CD8-positive, alpha-beta memory T cell (primary cell): ENCODE measurements at places on chromosomes 11 and 22.

- DNase-seq = no peak
These were observed 23.2 kb downstream of the LDLRAD3 start for GRCh38 chr11:35967042-35967441.

DNA sequence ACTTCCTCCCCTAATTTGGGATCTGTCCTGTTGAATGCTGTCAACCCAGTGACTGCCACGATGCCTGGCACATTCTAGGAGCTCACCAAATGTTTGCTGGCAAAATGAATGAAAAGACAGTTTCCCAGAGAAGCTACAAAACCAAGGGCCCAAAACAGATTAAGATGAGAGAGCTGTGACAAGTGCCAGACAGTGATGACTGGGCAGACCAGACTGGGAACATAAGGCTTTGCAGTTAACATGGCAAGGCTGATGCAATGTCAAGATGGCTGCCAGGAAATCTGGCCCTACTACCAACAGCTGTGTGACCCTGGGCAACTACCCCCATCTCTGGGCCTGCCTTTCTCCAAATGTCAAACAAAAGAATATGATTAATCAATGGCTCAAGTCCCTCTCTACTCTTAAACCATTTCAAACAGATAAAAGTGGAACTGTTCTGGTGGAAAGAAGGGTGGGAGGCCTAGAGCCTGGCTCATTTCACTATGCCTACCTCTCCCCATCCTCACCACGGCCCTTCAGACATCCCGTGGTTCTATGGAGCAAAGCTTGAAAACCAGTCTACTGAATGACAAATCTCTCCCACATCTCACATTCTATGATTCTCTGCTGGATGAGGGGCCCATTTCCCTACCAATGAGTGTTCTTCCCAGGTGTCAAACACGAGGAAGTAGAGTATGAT is 12.8 kb downstream of the AP1B1 start:
- DNase-seq = no peak

- no peak for DNase-seq
These were observed 29.0 kb upstream of the CARD16 start for GRCh38 chr11:105074166-105074530.

- no peak for DNase-seq
These were observed 7.7 kb downstream of the CD44 start for GRCh38 chr11:35146711-35147110.

DNA sequence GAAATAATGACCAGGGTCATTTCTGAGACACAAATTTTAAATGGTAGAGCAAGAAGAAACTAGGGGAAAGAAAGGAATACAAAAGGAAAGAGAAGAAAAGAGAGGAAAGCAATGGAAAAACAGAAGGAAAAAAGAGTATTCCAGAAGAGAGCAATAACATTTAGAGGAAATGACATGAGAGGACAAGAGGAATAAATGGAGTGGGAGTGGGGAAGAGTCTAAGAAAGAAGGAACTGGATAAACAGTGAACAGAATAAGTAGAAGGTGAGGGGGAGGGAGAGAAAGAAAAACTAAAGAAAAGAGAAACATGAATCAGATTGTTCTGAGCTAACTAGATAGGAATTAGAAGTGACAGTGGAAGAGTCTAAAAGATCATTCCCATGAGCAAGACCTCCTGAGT is 28.4 kb downstream of the PRDM10 start:
- DNase-seq = no peak

GRCh38 chr11:132846075-132846474 is 686.2 kb downstream of the OPCML start:
- DNase-seq = no peak

GRCh38 chr11:118789501-118790356 is 1.2 kb downstream of the DDX6 start:
- peak; percentile 66 for DNase-seq

DNA sequence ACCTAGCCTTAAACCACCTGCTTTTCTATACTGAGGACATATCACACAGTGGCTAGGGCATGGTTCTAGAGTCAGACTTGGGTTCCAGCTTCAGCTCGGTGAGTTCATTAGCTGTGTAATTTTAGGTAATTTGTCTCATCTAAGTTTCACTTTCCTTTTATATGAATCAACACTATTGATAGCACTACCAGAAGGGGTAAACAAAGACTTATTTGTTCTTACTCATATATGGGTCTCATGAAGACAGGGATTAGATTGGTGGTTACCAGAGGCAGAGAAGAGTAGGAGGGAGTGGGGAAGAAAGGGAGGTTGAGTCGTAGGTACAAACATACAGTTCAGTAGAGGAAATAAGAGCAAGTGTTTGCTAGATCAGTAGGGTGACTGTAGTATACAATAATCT is 924.7 kb downstream of the OPCML start:
- DNase-seq = no peak

GRCh38 chr22:44603767-44604166 is 98.2 kb upstream of the PRR5 start:
- DNase-seq = no peak

- DNase-seq = no peak
These were observed 49.8 kb downstream of the APIP start for GRCh38 chr11:34866375-34866774.

DNA sequence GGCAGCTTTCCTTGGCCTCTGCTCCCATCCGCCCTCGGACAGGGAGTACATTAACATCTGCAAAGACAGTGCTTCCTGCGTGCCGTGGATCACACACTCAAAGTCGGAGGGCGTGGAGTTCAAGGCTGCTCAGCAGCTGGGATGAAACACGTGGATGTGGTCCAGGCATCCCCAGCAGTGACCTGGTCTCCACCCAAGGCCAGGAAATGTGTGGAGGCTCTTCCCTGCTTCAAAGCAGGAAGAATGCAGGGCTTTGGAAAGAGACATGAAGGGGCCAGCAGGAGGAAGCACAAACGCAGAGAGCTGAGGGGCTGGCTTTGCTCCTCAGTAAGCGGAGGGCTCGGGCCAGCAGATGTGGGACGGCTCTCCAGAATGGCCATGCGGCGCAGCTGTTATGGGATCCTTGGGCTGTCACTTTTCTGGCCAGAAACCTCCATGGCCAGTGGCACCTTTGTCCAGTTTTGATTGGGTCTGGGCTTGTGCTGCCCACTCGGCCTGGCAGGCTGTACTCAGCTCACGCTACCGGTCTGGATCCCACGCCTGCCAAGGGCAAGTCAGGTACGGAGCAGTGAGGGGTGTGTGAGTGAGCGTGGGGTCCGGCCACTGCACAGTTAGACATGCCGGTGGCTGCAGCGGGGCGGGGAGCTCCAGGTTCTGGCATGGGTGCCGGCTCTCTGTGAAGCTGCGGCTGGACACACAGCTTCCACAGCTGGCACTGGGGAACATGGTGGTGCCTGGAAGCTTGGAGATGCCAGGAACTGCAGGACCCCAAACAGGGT is 438.0 kb downstream of the TBC1D22A start:
- no peak for DNase-seq

DNA sequence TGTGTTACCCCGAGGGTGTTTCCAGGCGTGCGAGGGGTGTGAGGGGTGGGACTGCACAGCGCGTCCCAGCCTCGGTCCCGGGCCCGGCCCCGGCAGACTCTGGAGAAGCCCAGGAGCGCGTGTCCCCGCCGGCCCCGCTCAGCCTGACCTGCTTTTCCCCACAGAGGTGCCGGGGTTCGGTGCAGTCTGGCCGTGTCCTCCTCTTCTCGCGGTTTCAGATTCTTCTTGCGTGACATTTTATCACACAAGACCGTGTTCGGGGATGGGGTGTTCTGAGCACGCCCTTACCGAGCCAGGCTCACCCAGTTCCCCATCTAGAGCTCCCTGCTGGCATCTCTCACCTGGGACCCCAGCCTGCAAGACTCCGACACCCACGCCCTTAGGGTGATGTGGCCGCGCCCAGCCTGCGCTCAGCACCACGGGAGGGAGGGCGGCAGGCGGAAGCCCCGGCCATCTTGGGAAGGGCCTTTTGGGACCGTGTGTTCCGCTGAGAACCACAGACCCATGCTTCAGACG is 775.6 kb downstream of the BRD1 start:
- peak; percentile 12 for DNase-seq

DNA sequence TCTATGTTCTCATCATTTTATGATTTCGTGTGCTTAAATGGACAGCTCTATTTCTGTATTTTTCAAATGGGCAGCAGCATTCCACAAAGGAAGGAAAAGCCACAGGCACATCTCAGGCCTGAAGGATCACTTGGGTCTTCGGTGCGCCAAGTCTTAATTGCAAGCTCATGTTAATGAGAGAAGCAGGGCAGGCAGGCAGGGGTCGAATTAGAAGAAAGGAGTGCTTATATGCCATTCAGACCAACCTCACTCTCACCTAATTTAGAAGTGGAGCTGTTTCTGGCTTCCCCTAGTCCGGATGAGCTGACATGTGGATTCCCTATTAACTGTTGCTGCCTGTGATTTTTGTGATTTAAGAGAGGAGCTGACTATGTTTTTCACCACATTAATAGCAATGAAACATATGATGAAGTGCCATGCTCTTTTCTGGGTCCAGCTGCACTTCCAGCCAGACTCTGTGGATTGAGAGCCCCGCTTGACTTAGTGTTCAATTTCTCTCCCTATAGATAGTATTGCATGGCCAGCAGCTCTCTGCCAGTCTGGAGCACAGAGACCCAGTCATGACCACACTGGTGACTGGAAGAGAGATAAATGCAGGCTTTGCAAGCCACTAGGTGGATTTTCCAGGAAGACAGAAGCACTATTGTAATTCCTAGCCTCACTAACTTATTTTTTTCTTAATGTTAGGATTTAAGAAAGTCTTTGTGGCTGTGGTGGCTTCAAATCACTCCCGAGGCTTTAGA is 373.9 kb upstream of the FAT3 start:
- no peak for DNase-seq

- no peak for DNase-seq
These were observed 95.9 kb downstream of the MIAT start for GRCh38 chr22:26753125-26753862.

- DNase-seq = no peak
These were observed 24.4 kb upstream of the TOLLIP start for GRCh38 chr11:1333860-1334259.

DNA sequence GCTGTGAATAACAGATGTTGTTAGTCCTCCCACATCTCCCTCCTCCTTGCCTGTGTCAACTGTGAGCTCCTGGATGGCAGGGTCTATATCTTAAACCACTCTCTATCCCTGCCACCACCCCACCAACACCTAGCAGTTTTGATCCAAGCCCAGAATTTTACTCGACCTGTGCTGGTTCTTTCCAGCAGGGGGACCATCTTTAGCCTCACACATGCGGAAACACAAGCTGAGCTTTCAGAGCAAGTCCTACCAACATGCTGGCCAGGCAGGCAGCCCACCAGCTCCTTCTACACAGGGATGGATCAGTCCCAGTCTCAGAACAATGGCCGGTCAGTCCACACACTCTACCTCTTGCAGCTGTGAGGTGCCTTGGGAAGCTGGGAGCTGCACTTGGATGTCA is 231.5 kb downstream of the NXPE2 start:
- DNase-seq = no peak

DNA sequence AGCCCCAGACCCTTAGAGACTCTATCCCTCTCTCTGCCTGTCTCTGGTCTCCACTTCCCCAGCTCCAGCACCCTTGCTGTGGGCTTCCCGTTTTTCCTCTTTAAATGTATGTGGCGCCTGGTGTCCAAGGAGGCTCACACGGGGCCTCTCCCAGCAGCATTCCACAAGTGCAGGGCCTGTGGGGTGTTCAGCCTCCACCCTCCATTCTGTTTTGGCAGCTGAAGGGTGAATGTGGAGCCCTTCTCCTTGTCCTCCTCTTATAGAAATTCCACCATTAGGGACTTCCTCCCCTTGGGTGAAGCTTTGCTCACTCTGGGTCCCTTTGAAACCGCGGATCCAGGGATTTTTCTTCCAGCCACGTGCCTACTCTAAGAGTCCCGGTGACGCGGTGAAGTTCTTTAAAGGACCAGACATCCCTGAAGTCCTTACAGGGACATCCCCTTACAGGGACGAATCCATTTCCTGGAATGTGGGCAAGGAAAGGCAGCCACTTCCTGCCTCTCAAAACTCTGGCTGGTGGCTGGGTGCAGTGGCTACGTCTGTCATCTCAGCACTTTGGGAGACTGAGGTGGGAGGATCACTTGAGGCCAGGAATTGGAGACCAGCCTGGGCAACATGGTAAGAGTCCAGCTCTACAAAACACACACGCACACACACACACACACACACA is 1.6 kb upstream of the TSPAN18 start:
- no peak for DNase-seq

GRCh38 chr22:47623763-47624148 is 861.3 kb downstream of the TBC1D22A start:
- no peak for DNase-seq

GRCh38 chr11:102981324-102981910 is 25.9 kb upstream of the MMP13 start:
- DNase-seq = no peak

GRCh38 chr11:31607914-31608313 is 98.3 kb downstream of the ELP4 start:
- no peak for DNase-seq

GRCh38 chr11:101477926-101478325 is 105.9 kb downstream of the TRPC6 start:
- DNase-seq = no peak

DNA sequence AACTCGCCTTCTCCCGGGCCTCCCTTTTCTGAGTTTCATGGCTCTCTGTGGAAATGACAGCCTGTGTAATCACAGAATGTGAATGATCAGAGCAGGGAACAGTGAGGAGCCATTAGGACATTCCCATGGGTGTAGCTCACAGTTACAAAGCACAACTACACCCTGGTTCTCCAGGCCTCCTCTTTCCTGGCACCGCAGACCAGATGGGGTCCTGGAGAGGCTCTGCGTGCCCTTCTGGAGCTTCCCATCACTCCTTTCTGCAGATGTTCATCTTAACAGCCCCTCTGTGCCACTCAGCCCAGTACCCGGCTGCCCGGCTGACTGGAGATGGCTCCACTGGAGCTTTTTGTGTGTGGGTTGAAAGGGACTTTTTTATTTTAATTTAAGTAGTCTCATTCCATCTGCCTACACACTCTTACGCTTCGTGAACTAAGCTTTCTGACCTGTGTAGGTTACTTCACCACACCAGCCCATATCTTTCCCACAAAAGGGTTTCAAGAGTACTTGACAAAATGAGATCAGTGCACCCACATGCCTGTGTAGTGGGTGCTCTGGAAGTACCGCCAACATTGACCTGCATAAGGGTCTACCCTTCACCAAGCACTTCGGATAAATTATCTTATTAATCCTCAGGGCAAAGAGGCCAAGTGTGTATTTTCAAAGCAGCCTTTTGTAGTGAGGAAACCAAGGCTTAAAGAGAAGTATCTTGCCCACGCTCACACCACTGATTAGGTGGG is 29.8 kb downstream of the SREBF2 start:
- no peak for DNase-seq
